GM23338 (cell line): ENCODE measurements at places on chromosomes 5 and 9.
A peak's percentile ranks its signal among the peaks of the same experiment; 100 is the strongest.

DNA sequence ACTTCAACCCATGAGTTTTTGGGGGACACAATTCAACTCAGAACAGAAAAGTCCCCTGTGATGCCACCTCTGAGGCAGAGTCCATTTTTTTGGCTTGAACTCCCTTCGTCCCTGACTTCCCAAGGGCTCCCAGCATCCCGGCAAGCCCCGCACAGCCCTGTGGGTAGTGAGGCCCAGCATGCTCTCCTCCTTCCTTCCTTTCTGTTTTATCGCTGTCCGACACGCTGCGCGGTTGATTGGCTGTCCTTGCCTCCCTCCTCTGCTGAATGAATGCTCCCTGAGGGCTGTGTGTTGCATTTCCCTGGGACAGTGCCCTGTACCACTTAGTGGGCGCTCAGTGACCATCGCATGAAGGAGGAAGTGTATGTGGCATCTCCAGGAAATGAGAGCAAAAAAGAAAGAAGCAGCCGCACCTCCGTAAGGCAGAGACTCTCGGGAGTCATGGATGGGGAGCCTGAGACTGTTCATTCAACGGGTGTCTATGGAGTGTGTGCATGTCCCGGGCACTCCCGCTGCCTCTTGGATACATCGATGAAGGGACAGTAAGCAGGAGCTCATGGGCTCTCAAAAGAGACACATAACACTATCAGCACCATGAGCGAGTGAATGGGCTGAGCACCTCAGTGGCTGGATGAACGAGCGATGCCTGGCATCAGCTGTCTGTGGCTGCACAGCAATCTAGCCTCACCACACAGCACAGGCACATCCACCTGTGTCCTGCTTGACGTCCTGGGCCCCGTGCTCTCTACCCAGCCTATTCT lies 10.1 kb upstream of the IRX4 start:
- DNase-seq: no peak

GRCh38 chr9:35675204-35675603 lies 1.5 kb downstream of the CA9 start:
- DNase-seq: peak; percentile 72

GRCh38 chr5:36691226-36691625 lies 84.8 kb downstream of the SLC1A3 start:
- no peak for DNase-seq

DNA sequence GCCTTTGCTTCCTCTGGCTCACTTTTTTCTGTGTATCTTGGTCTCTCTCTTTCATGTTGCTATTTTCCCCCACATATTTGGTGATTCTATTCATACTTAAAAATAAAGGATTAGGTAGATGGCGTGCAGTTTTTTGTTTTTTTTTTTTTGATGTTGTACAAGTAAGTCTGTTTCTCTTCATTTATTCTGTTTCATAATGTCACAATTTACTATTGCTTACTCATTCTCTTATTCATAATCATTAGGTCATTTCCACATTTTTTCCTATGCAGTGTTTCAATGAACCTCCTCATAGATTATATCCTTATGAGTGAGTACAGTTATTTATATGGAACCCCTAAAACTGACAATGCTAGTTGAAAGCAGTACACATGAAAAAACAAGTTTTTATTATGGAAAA lies 136.3 kb downstream of the APBA1 start:
- DNase-seq: no peak

- DNase-seq: no peak
Observed at GRCh38 chr5:38417658-38418017, 138.8 kb downstream of the LIFR start.

- no peak for DNase-seq
Observed at GRCh38 chr9:134750450-134751155, 109.0 kb downstream of the COL5A1 start.

DNA sequence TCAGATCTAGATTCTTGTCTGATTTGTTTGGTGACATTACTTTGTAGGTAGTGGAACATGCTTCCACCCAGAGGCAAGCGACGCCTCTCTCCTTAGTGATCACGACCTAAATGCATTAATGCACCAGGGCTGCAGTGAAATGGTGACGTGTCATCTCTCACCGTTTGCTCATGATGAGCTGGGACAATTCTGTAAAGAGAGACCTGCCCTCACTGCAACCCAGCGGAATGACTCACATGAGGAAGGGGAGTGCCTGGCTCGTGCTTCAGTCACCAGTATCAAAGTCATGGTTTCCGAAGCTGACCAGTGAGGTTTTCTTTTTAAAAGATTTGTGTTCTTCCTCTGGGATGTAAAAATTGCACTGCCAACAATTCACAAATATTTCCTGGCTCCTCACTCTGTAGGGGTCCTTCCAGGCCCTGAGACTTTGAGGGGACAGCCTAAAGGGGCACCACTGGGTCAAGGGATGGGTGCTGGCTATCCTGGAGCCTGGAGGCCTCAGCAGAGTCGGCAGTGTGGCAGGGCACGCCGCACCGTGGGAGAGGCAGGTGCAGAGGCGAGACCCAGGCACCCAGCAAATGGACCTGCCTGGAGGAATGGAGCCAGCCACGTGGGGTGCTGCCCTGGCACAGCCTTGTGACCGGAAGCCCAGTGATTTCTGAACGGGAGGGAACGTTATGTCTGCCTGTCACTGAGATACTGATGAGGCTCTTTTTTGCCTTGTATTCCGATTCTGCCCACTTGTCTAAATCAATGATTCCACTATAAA lies 17.3 kb downstream of the QSOX2 start:
- no peak for DNase-seq

DNA sequence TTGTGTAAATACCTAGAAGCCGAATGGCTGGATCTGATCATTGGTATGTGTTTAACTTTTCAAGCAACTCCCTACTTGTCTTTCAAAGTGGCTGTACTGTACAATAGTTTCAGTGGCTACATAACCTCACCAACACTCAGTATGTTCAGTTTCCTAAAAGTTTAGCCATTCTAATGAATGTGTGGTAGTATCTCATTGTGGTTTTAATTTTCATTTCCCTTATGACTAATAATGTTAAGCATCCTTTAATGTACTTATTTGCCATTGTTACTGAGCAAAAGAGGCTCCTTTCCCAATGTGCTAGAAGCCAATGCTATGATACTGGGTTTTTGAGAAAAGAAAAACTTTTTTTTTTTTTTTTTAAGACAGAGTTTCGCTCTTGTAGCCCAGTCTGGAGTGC lies 27.8 kb upstream of the ALDOB start:
- no peak for DNase-seq

- DNase-seq: no peak
Observed at GRCh38 chr5:21071986-21072385, 1084.0 kb upstream of the CDH18 start.

DNA sequence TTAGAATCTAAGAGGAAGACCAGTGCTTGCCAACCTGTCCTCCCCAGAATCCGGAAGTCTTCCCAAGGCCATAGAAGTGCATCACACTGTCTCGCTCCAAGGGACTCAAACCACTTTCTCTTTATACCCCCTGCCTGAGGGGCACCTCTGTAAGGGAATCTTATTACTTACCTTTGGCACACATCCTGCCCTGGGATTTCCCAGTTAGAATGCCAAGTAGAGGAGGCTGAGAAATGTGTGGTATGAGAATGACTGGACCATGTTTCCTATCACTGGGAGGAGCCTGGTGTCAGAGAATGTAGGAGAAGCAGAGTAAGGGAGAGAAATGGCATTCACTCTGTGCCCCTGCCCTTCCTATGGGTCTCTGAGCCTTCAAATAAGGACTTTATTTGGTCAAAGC lies 85.8 kb downstream of the AOPEP start:
- no peak for DNase-seq

- DNase-seq: no peak
Observed at GRCh38 chr9:116360016-116360415, 206.4 kb downstream of the PAPPA start.

GRCh38 chr9:1941989-1942388 lies 73.2 kb upstream of the SMARCA2 start:
- peak; percentile 39 for DNase-seq

DNA sequence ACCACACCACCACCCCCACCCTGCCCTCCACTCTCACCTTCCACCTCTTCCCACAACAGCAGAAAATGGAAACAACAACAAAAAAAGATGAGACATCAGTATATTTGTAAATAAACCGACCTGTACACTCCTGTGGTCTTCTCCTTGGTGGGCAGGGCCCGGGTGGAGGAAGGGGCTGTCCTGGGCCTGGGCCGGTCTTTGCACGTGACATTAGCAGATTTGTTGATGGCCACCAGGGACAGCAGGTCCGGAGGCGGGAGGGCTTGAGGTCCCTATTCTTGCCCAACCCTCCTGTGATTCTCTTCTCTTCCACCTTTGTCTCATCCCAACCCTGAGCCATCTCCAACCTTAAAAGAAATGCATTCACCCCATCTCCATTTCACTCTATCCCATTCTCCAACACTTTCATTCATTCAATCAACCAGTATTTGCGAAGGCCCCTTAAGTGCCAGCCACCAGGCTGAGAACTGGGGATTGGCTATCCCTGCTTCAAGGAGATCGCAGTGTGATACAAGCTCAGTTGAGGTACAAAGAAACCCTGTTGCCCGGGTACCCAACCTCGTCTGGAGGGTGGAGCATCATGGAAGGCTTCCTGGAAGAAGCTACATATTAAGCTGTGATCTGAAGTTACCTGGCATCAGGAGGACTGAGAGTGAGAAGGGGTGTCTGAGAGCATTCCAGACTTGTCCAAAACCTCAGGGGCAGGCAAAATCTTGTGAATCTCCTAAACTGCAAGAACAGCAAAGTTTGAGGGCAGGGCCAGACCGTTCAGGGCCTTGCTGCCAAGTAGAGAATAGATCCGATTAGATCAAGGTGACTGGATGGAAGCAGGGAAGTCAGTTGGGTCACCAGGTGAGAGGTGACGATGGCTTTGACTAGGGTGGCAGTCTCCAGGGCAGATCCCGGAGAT lies 87.4 kb downstream of the LMX1B start:
- DNase-seq: no peak

GRCh38 chr9:18756712-18757125 lies 276.3 kb downstream of the SAXO1 start:
- DNase-seq: no peak

GRCh38 chr9:108816037-108816436 lies 39.7 kb downstream of the ACTL7B start:
- no peak for DNase-seq

- no peak for DNase-seq
Observed at GRCh38 chr9:121865884-121866283, 214.4 kb downstream of the DAB2IP start.

DNA sequence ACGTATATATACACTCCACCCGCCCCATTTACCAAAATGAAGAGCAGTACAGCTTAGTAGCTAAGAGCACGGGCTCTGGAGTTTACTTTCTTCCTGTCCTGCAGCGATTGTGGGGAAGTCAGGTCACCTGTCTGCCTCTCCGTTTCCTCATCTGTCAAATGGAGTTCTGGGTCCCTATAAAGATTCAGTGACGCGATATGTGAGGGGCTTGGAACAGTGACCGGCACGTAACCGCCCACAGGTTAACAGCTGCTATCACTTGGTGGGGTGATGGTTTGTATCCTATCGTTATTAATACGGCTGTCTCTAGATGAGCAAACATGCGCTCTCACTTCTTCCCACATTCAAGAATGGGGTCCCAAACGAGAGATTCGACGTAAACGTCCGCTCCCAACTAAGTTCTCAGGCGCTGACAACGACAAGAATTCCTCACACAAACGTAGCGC lies 426 bp downstream of the FAM114A2 start:
- DNase-seq: no peak

- no peak for DNase-seq
Observed at GRCh38 chr5:5291357-5291756, 131.1 kb upstream of the ICE1 start.
